T-helper 2 cell (primary cell): ENCODE measurements at places on chromosomes 16 and 17.

GRCh38 chr16:83247767-83248372 is 559.9 kb upstream of the HSBP1 start:
- DNase-seq, result no peak

GRCh38 chr17:57305908-57306504 is 49.7 kb downstream of the MSI2 start:
- no peak for DNase-seq

GRCh38 chr16:89498839-89499238 is 8.5 kb upstream of the ANKRD11 start:
- DNase-seq, result no peak

GRCh38 chr16:49586466-49587450 is 213.2 kb downstream of the C16orf78 start:
- DNase-seq, result no peak

DNA sequence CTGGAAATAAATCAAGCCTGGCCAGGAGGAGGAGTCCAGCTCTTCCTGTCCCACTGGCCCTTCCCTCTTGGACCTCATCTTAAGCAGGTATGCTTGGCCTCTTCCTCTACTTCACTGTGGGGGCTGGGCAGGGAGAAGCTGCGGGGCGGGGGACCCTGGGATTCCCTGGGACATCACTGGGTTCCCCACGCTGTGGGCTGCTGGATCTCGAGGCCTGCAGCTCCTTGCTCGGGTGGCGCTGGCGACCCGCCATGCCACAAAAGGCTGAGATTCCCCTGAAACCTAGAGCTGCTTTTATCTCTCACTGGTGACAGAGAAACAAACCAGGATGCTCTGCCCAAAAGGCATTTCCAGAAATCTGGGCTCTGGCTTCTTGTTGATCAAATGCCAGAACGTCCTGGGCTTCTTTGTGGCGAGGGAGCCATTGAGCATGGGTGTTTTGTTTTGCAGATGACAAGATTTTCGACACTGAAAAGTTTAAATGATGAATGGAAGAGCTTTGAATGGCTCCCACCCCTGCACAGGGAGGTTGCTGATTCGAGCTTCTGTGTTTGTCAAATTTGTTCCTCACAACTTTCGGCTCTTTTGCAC is 8.6 kb upstream of the PGS1 start:
- no peak for DNase-seq

DNA sequence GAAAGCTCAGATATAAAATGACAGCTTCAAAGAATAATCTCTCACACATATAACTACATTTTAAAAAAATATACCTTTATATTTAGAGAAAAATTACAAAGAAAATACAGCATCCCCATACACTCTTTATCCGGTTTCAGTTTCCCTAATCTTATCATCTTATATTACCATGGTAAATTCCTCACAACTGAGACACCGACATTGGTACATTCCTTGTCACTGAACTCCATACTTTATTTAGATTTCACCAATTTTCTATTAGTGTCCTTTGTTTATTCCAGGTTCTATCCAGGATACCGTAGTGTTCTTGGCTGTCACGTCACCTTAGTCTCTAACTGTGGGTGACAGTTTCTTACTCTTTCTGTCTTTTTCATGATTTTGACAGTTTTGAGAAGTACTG is 22.0 kb upstream of the ABCA10 start:
- DNase-seq, result no peak

DNA sequence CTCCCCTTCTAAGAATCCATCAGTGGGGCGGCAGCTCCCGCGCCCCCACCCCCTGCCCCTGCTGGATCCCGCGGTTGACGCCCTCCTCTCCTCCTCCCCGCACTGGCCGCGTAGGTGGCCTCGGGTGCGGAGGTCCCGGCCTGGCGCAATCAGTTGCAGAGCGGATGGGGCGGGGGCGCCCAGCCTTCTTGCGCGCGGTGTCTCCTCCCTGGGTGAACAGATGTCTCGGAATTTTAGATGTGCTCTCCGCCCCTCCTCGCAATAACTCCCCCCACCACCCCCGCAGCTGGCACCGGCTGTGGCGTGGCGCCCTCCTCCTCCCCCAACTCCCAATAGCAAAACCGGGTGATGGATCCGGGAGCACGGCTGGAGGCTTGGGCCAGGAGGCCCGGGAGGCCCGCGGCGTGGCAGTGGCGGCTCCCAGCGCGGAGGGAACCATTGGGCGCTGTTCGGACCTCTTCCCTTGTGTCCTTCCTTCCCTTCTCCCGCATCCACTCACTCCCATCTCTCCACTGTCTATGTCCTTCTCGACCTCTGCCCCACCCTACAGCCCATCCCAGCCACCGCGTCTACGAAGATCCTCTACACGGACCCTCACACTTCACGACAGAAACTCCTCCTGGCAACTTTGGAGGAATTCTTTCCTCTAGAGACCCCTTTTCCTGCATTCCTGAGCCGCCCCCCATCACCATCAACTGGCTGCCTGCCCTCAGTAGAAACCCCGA is 11.0 kb downstream of the NEUROD2 start:
- no peak for DNase-seq

DNA sequence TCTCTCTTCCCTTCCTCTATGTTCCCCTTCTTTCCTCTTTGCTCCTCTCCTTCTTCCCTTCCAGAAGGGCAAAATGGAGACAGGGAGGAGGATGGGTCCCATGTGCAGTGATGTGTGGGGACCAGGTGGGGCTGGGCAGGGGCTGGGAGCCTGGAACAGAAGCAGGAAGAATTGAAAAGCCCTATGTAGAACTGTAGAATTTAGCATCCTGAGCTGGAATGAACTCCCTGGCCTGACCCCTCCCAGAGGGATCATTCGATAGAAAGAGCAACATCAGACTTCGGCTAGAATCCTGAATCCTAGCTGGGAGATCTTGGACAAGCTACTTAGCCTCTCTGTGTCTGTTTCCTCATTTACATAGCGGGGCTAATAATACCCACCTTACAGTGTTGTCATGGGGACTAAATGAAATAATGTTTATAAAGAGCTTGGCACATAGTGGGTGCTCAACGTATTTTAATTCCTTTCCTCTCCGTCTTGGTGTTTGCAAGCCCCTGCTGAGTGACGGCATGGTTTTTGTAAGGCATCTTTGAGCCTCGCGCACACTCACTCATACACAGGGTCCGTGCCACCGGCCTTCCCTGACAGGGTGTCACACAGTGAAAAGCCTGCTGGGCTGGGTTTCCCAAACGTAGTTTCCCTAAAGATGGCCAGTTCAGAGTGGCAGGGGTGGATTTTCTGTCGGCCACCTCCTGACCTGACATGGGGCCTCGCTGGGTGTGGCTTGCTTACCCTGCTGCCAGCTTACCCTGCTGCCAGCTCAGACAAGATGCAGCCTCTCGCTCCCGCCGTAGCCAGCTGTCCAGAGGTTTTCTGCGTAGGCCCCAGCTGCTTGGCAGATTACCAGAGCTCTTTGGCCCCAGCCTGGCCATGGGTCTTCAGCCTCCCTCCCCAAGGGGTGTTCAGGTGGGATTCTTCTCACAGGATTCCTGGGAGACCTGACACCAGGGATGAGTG is 6.1 kb upstream of the ARHGAP23 start:
- DNase-seq, result no peak

GRCh38 chr17:4945176-4945943 is 3.0 kb downstream of the PFN1 start:
- peak; percentile 77 for DNase-seq

- DNase-seq, result peak; percentile 65
Measured at GRCh38 chr17:38605841-38606645, at the start of gene SRCIN1. TSS of gene SRCIN1 (minus strand) at chr17:38605952. CDS start at chr17:38605705, 247 bp downstream.

GRCh38 chr17:42049834-42050392 is 488 bp downstream of the C17orf113 start:
- no peak for DNase-seq

DNA sequence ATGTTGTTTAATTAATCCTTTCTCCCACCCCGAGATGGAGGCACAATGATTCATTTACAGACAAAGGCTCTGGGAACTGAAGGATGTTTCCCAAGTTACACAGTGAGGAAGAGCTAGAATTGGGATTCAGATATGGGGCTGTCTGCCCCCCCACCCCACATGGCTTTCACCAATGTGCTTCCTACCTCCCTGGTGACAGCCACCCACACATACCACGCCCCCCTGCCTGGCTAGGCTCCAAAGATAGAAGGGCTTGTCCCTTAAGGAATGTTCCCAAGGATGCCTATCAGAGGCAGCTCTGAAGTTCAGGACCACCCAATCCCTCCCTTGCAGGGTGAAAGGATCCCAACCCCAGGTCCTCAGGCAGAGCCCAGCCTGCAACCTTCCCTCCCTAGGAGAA is 32.9 kb downstream of the CFAP20 start:
- no peak for DNase-seq

GRCh38 chr17:75819116-75819515 is 25.1 kb downstream of the UNC13D start:
- no peak for DNase-seq

DNA sequence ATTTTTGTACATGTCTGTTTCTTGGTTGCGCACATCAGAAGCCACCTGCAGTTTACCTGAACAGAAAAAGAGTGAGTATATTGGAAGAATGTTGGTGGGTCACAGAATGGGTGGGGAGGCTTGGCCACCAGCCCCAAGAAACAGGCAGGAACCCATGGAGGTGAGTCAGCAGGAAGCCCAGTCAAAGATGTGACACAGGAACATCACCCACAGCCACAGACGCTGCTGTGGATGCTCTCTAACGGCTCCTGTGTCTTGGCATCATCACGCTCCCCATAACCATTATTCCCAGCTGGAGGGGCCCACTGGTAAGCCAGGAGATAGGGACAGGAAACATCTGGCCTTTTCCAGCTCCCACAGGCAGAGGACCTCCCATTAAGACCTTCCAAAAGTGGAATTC is 94.0 kb upstream of the WSB1 start:
- DNase-seq, result no peak

DNA sequence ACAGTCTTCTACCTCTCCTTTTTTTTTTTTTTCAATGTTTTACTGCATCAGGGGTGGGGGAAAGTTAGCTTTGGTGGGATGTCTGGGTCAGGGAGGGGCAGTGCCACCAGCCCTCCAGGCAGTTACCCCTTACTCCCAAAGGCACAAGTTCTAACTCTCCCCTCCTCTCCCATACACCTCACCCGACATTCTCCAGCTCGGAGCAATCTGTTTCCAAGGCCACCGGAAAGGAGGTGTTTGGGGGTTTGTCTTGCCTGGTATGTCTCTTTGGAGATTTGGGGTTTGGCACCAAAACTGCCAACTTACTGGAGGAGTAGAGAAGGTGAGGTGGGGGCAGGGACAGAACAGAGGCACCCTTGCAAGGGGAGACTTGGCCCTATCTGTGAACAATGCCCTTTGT is 4.7 kb downstream of the DLX3 start:
- DNase-seq, result no peak

- no peak for DNase-seq
Measured at GRCh38 chr17:61397086-61397842, 2.4 kb upstream of the TBX2 start.

DNA sequence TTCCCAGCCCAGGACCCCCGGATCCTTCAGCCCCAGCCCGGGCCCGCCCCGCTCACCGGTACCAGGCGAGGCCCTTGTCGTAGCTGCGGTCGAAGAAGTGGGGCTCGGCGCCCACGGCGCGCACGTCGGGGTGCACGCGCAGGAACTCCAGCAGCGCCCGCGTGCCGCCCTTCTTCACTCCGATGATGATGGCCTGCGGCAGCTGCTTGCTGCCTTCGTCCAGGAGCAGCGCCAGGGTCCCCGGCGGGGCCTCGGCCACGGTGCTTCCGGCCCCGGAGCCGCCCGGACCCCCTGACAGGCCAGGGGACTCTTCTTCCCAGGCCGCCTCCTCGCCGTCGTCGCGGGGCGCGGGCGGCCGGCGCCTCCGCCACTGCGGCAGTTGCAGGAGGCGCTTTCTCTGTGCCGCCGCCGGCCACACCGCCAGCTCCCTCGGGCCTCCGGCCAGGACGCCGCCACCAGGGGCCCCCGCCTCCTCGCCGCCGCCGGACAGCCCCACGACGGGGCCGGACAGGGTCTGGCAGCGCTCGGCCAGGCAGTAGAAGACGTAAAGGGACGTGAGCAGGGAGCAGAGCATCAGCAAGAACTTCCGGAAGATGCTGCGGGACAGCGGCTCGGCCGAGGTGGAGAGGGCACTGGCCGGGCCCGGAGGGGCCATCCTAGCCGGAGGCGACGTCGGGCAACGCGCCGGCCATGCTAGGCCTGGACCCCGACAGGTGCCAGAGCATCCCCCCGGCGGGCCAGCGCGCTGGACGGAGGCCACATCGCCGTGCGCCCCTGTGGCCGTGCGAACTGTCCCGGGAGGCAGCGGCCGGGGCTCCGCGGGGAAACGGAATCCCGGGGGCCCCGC is 1.0 kb downstream of the HS3ST3A1 start:
- no peak for DNase-seq

DNA sequence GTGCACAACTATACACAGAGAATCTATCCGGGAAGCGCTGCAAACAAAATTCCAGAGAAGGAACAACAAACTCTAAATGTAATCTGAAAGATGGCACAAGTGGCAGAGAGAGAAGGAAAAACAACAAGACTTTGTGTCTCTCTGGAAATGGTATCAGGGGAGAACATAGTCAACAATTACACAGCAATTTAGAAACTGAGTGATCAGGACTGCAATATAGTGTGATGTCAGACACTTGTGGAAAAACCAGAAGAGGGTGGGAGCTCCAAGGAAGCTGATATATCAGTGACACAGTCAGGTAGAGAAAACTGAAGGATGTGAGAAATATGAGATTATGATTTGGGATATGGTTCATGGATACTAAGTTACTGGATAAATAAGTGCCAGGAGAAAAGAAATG is 8.2 kb downstream of the ZNF19 start:
- DNase-seq, result no peak

GRCh38 chr17:52156576-52157570 is 1.6 kb downstream of the CA10 start:
- DNase-seq, result no peak

DNA sequence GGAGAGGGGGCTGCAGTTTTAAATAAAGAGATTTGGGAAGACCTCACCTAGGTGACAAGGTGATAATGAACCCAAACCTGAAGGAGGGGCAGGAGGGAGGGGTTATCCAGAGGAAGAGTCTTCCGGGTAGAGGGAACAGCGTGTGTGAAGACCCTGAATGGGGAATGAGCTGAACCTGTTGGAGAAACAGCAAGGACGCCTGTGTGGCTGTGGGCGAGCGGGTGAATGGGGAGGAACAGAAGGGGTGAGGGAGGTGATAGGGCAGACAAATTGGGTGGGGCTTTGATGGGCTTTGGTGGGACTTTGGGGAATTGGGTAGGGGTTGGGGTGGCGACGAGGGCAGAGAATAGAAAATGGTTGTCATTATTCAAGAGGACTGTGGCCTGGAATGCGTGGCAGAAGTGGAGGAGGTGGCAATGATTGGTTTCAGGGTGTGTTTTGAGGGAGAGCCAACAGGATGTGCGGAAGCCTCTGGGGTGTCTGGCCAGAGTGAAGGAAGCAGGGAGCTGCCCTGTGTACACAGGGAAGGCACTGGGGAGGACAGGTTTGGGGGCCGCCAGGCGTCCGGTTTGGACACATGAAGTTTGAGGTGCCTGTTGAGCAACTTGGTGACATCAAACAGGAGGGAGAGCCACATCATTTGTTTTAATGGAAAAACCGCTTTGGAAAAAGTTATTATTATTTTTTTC is 48.7 kb downstream of the NKD1 start:
- DNase-seq, result no peak

DNA sequence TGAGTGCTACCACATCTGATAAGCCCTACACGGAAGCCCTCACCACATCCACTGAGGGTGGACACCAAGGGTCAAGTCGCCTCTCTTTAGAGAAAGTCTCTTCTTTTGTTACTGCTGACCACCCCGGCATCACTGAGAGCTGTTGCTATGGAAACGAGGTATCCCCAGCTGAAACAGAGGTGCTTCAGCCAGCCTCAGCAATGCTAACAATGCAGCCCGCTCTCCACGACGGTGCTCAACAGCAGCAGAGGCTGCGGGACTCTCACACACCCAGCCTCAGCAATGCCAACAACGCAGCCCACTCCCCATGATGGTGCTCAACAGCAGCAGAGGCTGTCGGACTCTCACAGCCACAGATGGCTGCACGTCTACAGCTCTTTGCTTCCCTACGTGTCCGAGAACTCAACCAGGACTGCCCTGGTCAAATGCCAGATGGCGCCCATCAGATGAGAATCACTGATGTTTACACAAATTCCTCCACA is 41.4 kb downstream of the VPS53 start:
- no peak for DNase-seq
